ENCODE measurements at places on chromosomes 3 and 15.

- no peak for DNase-seq
Measured at GRCh38 chr3:171490901-171491300, 30.7 kb upstream of the TNIK start.

GRCh38 chr3:116211901-116212300, 233.4 kb downstream of the LSAMP start:
- no peak for DNase-seq

GRCh38 chr3:67083277-67083676, 85.2 kb downstream of the KBTBD8 start:
- no peak for DNase-seq

DNA sequence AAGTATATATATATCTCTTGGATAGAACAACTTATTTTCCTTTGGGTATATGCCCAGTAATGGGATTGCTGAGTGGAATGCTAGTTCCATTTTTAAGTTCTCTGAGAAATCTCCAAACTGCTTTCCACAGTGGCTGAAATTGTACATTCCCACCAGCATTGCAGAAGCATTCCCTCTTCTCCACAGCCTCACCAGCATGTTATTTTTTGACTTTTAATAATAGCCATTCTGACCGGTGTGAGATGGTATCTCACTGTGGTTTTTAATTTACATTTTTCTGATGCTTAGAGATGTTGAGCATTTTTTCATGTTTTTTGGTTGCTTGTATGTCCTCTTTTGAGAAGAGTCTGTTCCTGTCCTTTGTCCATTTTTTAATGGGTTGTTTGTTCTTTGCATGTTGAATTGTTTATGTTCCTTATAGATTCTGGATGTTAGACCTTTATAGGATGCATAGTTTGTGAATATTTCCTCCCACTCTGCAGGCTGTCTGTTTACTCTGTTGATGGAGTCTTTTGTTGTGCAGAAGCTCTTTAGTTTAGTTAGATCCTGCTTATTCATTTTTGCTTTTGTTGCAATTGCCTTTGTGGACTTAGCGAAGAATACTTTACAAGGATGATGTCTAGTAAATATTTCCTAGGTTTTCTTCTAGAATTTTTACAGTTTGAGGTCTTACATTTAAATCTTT, 82.7 kb upstream of the NR2F2 start:
- no peak for DNase-seq

- no peak for DNase-seq
Measured at GRCh38 chr3:55061720-55062034, 133.8 kb upstream of the LRTM1 start.

GRCh38 chr15:62578546-62578945, 413.5 kb upstream of the C2CD4B start:
- DNase-seq: no peak

GRCh38 chr15:85955501-85956391, 123.9 kb upstream of the AGBL1 start:
- DNase-seq: no peak

GRCh38 chr15:75136118-75136517, 65.6 kb upstream of the C15orf39 start:
- DNase-seq: no peak

DNA sequence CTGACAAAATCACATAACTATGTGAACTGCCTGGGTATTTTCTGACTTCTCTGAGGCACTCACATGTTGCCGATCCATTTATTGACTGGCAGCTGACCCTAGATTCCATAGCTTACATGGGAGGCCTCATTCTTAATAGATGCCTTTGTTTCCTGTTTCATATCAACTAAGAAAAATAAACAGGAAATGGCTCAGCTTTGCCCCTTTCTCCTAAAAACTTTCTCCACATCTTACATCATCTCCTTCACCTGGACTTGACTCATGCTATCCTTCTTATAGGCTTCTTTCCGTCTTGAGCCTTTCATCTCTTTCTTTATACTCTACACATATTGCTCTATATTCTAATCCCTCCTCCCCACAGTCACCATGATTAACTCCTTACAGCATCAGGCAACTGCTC, 38.0 kb downstream of the TXNRD3 start:
- DNase-seq: no peak

GRCh38 chr3:100928638-100929428, 64.4 kb downstream of the ABI3BP start:
- DNase-seq: no peak

DNA sequence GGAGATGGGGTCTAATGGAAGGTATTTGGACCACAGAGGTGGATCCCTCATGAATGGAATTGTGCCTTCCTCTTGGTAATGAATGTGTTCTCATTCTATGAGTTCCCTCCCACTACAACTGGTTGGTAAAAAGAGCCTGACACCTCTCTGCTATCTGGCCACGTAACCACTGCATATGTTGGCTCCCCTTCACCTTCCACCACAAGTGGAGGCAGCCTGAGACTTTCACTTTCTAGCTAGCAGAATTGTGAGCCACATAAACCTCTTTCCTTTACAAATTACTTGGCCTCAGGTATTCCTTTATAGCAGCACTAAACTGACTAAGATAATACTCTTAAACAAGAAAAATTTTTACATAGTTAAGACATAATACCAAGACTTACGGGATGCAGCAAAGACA, 155.3 kb downstream of the NR1I2 start:
- DNase-seq: no peak

- no peak for DNase-seq
Measured at GRCh38 chr3:14842277-14842676, 23.5 kb downstream of the FGD5 start.

DNA sequence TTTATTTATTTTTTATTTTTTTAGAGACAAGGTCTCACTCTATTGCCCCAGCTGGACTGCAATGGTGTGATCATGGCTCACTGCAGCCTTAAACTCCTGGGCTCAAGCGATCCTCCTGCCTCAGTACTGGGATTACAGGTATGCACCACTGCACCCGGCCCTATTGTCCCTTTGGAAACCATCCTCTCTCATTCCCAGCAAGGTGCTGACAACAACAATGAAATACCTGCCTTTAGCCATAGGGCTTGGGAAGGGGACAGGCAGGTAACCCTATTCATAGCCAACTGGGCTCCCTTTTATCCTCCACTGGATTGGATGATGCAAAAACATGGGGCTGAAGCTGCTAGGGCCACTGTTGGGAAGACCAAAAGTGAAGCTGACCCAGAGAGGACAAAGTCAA, 43.1 kb downstream of the SCAP start:
- DNase-seq: no peak

DNA sequence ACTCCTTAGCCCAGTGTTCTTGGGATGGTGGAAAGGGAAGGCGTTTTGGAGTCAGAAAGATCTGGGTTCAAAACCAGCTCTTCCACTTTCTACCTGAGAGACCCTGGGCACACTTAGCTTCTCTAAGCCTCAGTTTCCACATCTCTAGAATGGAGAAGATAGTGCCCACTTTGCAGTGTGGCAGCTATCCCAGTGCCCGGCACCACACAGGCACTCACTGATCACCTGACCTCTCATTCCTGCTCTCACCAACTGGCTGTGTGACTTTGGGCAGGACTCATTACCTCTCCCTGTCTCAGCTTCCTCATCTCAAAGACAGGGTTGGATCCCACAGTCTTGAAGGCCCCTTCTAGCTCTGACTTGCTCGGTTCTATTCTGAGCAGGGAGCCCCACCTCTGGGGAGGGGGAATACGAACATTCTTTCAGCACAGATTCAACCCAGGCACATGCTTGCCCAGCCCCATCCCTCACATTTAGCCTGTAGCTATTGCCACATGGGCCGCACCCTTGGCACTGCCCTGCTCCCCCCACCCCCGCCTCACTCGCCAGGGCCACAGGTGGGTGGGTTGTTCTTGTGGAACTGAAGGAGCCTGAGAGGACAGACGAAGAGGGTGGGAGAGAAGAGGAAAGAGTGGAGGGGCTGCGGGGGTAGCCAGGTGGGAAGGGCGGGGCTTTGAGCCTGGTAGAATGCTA, 39.2 kb downstream of the EPHB3 start:
- DNase-seq: no peak
